ENCODE measurements at places on chromosomes 4 and X.

GRCh38 chrX:28997706-28998463, 410.6 kb downstream of the IL1RAPL1 start:
- DNase-seq = no peak

GRCh38 chr4:62898115-62898514, 1511.1 kb downstream of the TECRL start:
- no peak for DNase-seq

DNA sequence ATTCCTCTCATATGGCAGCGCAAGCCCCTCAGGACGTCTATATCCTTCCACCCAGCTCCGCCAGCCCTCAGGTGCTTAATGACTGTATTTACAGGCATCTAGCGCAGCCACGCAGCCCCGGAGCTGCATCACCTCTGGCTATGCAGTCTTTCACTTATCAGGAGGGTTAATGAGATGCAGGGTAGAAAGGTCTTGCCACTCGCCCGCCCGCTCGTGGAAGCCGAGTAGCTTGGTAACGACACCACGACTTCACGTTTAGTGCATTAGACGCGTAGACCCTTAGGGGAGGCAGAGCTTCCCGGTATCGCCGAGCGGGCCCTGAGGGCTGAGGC, 1.5 kb upstream of the SLC16A2 start:
- no peak for DNase-seq

GRCh38 chr4:138680256-138680655, 335.3 kb upstream of the NOCT start:
- DNase-seq = no peak

DNA sequence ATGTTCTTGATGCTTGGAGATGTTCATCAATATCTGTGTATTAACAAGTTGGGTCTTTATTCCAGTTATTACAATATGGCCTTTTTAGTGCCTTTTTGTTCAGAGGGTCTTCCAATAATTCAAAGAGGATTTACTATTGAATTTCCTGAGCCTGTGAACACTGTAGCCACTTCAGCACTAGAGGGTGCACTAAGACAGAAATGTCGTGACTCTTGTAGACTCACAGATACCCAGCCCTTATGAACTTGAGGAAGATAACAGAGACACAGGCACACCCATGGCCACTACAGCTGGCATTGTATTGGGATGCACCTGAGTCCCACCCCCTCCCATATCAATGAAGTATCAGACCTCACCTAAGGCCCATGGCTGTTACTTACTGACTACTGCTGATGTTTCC, 54.4 kb upstream of the ACTRT1 start:
- no peak for DNase-seq

GRCh38 chr4:81137446-81137845, 77.6 kb downstream of the PRKG2 start:
- no peak for DNase-seq

DNA sequence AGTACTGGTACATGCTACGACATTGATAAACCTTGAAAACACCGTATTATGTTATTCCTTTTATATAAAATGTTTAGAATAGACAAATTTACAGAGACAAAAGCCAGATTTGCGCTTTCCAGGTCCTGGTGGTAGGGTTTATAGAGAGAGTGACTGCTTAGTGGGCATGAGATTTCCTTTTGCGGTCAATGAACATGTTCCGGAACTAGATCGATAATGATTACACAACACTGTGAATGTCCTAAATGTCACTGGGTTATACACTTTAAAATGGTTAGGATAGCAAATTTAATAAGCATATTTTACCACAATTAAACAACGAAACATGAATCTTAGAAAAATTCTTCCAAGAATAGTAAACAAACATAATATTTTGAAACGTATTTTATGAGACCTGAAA, 77.3 kb downstream of the MAGEA10 start:
- no peak for DNase-seq

DNA sequence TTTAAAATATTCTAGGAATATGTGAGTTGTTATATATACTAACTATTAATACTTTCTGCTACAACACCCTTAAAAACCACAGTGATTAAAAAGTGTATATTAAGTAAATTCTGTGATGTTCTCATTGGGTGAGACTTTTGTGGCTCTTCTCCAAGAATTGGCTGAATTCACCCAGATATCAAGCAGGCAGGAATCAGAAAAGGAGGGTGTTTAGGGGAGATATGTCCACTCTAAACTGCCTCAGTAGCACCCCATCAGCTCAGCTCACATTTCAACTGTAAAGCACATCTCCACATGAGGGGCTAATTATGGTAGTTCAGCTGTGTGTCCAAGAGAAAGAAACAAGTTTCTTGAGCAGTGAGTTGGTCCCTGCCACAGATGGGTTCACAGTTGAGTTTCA, 165.0 kb downstream of the GALNTL6 start:
- DNase-seq = no peak

DNA sequence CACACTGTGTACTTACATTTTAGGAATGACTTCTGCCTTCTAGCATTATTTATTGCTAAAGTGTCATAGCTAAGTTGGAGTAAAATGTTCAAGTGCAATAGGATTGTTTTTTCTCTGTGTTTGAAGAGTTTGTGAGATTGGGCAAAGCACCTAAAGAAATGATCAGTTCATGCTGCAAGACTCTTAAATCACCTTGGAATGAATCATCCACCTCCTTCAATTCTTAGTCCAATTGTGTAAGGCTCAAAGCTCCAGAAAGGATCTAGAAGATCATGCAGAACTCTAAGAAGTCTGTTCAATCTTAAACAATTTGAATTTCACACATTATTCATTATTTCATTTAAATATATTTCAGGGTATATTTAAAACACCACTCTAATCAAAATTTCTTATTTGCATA, 137.1 kb downstream of the AMELX start:
- no peak for DNase-seq

DNA sequence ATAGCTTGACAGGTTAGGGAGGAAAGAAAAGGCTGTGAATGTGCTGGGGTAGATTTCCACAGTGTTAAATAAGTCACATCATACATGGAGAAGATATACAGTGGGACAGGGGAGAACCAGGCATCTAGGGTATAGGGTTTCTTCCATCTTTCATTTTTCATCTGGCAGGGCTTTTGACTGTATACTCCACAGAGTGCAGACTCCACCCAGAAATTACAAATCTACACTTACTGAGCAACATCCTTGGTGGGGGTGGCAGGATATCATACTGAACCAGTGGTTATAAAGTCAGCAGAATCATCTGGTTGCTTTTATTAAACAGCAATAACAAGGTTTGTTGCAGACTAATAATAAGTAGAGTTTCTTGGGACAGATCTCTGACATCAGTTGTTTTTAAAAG, 154.2 kb downstream of the NPNT start:
- DNase-seq = no peak

DNA sequence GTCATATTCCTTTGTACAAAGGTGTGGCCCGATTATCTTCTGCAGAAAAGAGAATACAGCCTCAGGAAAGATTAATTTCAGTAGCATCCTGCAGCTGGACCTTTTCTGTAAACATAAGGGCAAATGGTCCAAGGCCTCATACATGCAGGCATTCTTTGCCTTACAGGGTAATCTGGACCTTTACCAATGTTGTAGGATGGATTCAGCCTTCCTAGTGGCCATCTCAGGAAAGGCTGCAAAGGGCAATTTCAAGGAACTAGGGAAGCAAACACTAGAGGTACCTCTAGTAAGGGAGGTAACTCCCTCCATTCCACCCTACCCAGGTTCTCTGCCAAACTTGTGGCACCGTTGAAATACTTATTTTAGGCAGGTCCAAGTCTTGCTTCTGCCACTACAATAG, 43.0 kb downstream of the UGT2B28 start:
- no peak for DNase-seq

- no peak for DNase-seq
Measured at GRCh38 chrX:32893751-32894150, 317.6 kb downstream of the DMD start.

- no peak for DNase-seq
Measured at GRCh38 chr4:3009422-3009821, 46.1 kb downstream of the GRK4 start.

Measured in effector memory CD4-positive, alpha-beta T cell (primary cell).